ENCODE measurements at places on chromosomes 13 and 19. TPM values are rescaled to one million over a fixed set of nuclear protein-coding genes. Genes with fewer than 3 reads are reported as not detected.

The SIGLECL1 gene
- total RNA-seq = not detected

GRCh38 chr19:33905937-33906577 is 109.4 kb downstream of the KCTD15 start:
- no peak for DNase-seq

DNA sequence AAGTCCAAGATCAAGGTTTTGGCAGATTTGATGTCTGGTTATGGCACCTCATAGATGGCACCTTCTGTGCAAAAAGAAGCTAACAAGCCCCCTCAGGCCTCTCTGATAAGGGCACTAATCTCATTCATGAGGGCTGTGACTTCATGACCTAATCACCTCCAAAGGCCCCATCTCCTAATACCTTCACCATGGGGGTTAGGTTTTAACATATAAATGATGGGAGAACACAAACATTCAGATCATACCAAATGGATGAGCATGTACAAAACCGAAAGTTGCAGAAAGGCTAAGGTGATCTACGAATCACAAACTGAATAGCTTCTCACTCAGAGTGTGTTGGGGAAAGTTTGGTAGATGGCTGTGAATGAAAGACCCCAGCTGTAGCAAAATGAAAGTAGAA is 217.4 kb downstream of the TBC1D4 start:
- no peak for DNase-seq

DNA sequence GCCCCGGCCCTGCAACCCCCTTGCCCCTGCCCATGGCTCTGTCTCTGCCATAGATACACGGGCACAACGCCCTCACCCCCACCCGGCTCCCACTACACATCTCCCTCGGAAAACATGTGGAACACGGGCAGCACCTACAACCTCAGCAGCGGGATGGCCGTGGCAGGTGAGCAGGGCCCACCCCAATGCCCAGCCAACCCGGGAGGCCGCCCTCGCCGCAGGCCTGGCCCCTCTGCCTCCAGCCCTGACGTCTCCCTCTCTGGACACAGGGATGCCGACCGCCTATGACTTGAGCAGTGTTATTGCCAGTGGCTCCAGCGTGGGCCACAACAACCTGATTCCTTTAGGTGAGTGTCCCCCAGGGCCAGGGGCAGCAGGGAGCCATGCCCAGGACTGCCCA is 7.7 kb downstream of the YIPF2 start:
- DNase-seq = no peak

All from kidney epithelial cell (primary cell).